A549 treated with Mapracorat at 1 μM for 4 hours (cell line): ENCODE measurements at places on chromosomes 6 and 20. TPM values are rescaled to one million over a fixed set of nuclear protein-coding genes. Genes with fewer than 3 reads are reported as not detected.

Gene BAG2
- total RNA-seq, result 6.9 to 7.7 TPM (median 7.5 TPM) in 5 replicates

Gene PAX1
- 0.06 TPM in 1 of 5 replicates, not detected in the others for total RNA-seq

Gene ESF1
- total RNA-seq, result 19.9 to 25.6 TPM (median 22.0 TPM) in 5 replicates

Gene LAMA2
- total RNA-seq, result 0.30 to 1.2 TPM (median 0.51 TPM) in 5 replicates

Gene HLA-DRB1
- total RNA-seq, result 0.11 TPM in 1 of 5 replicates, not detected in the others

Gene FOXC1
- 5.1 to 8.2 TPM (median 7.2 TPM) in 5 replicates for total RNA-seq

Gene MAN1A1
- 0.06 TPM in 1 of 5 replicates, not detected in the others for total RNA-seq

Gene OGFRL1
- total RNA-seq, result 4.7 to 6.5 TPM (median 5.6 TPM) in 5 replicates

Gene ME1
- total RNA-seq, result 36.3 to 40.5 TPM (median 38.2 TPM) in 5 replicates

Gene NINL
- total RNA-seq, result 11.6 to 17.2 TPM (median 15.1 TPM) in 5 replicates

Gene DEK
- 68.5 to 92.5 TPM (median 83.4 TPM) in 5 replicates for total RNA-seq

Gene FOXA2
- total RNA-seq, result 12.4 to 19.1 TPM (median 16.7 TPM) in 5 replicates

Gene DYNLT2
- 0.44 to 0.81 TPM (median 0.53 TPM) in 5 replicates for total RNA-seq

Gene ARG1
- total RNA-seq, result not detected in 5 replicates

Gene IMPG1
- not detected in 5 replicates for total RNA-seq

Gene KHDC1L
- 0.29 TPM in 1 of 5 replicates, not detected in the others for total RNA-seq

Gene CTAGE9
- total RNA-seq, result not detected in 5 replicates

Gene LBP
- total RNA-seq, result 0.98 to 1.9 TPM (median 1.2 TPM) in 5 replicates

Gene HLA-DMB
- total RNA-seq, result 1.3 to 2.2 TPM (median 1.9 TPM) in 5 replicates

Gene SYNDIG1
- 1.4 to 2.2 TPM (median 1.8 TPM) in 5 replicates for total RNA-seq

Gene TMC2
- not detected in 5 replicates for total RNA-seq

Gene NKAIN4
- total RNA-seq, result 4.4 to 8.3 TPM (median 5.2 TPM) in 5 replicates

Gene BANF2
- total RNA-seq, result not detected in 5 replicates

Gene GNAS-AS1
- total RNA-seq, result not detected in 5 replicates

Gene CABLES2
- total RNA-seq, result 4.4 to 5.8 TPM (median 5.2 TPM) in 5 replicates
